ENCODE measurements at places on chromosomes 4 and X. TPM values are rescaled to one million over a fixed set of nuclear protein-coding genes. Genes with fewer than 3 reads are reported as not detected.

- no peak for DNase-seq
Measured at GRCh38 chr4:1973661-1974060, 35.1 kb downstream of the NELFA start.

DNA sequence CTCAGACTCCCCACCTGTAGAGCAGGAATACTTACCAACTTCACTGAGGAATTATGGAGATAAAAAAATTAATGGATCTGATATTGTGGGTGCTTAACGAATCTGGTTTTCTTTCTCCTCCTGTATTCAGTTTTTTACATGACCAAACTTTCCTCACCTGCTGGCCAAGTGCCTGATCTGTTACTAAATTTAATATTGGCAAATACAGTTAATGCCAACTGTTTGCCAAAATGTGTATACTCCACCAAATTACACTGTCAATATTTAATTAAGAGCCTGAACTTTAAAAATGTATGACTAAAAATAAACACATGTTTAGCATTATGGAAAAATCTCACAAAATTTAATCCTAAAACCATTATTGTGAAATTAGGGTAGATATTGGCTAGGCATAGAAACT lies 3.3 kb downstream of the PGRMC2 start:
- DNase-seq: no peak

The RFC1 gene
- 57.6 TPM for total RNA-seq

GRCh38 chr4:23113104-23113503 lies 420.4 kb downstream of the GBA3 start:
- DNase-seq: no peak

GRCh38 chr4:8674311-8674885 lies 81.8 kb downstream of the CPZ start:
- DNase-seq: no peak

- no peak for DNase-seq
Measured at GRCh38 chrX:48509619-48510018, 827 bp downstream of the PORCN start.

GRCh38 chrX:118117741-118118140 lies 1.1 kb upstream of the KLHL13 start:
- no peak for DNase-seq

GRCh38 chr4:118589471-118590055 lies 95.6 kb upstream of the METTL14 start:
- DNase-seq: no peak

GRCh38 chr4:4985036-4985435 lies 34.2 kb downstream of the CYTL1 start:
- DNase-seq: no peak

All from foreskin keratinocyte (primary cell).